ENCODE measurements at places on chromosomes 5 and 9.

GRCh38 chr9:82474235-82474634 lies 485.7 kb downstream of the SPATA31D1 start:
- DNase-seq = no peak

DNA sequence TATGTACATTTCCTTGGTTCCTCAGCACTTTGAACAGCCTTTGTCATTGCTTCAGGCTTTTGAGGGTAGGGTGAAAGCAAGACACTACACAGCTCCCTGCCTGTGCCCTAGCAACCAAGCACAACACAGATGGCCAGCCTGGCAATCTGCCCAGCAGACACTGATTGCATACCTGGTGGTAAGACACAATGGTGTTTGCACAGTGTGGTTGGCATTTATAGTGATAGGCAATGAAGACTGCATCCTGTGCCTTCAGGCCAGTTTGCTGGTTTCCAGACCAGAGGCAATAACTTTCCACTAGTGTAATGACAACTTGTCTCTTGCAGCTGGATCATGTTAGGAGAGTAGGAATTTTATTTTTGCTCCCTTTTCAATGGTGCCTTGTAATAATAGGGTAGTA lies 144.5 kb upstream of the TNC start:
- DNase-seq = no peak

GRCh38 chr5:136235321-136235720 lies 42.4 kb upstream of the SMIM32 start:
- DNase-seq = no peak

DNA sequence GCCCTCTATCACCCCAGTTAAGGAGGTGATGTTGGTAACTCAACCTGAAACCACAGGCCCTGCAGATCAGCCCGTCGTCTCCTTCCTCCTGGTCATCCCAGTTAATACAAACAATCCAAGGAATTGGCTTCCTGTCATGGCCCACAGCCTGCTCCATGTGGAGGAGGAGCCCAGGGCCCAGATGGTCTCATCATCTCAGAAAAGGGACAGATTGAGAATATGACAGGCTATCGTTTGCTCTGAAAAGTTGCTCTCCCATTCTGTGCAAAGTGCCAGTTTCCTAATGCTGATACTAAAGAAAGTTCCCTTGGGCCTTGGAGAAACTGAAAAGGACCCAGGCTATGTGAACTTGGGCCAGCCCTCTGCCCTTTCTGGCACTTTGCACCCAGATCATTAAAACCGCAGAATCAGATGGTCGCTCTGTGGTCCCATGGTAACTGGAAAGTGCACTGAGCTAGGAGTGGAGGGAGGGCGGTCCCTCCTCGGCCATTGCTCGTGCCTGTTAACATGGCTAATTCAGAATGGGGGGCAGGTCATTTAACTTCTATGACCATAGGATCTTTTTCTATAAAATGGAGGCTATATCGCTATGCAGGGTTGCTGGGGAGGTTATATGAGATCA lies 675 bp upstream of the SPAAR start:
- DNase-seq = no peak

GRCh38 chr5:56415356-56415765 lies 182.2 kb upstream of the ANKRD55 start:
- DNase-seq = no peak

DNA sequence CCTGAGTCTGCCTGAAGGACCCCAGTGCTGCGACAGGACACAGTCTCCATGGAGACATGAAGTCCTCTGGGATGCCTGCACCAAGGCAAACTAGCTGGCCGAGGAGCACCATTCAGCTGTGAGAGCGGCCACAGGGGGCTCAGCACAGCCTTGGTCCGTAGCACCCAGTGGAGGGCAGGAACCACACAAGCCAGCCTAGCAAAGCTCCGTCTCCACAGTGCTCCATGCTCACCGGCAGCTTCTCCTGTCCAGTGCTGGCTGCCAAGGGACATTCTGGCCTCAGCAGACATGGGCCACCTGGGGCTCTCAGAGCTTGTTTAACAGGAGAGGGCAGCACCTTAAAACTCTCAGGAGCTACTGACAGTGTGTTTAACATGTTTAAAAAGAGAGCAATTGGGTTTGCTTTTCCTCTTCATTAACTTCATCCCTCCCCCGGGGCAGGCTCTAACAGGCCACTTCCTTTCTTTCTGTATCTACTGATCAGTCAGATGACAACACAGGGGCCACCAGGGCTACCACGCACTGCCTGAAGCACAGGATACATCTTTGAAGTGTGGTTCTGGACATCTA lies 57.0 kb downstream of the SECISBP2 start:
- peak; percentile 80 for DNase-seq

- no peak for DNase-seq
These were observed at the start of gene CDH6 for GRCh38 chr5:31193591-31194467. Gene CDH6 (plus strand): TSS chr5:31193686. CDS start chr5:31267474, 73,788 bp downstream.

GRCh38 chr9:90722071-90722470 lies 79.4 kb upstream of the DIRAS2 start:
- DNase-seq = no peak

DNA sequence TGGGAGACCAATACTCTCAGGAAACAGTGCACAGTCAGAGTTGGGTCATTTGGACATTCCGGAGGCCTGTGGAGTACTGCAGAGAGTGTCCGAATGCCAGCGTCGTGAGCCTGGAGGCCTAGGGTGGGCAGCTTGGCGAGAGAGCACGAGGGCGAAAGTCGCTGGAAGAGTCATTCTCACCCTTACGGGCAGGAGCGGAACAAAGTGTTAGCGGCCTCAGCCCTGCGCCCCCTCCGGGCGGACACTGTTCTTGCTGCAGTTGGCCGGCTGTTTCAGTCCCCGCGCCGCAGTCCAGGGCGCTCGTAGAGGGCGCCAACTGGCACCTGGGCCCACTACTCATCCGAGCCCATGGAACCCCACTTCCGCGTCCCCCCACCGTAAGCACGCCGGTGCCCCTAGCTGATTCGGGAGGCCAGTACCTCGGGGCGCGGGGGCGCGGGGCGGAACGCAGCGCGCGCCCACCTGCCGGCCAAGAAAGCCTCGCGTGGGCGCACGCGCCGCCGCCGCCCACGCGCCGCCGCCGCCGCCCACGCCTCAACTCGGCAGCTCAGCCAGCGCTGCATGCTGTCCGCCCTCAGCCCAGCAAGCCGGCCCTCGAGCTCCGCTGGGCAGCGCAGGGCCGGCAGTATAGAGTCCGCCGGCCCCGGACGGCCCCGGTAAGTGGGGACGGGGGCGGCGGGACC lies 99.7 kb upstream of the CCL21 start:
- DNase-seq = no peak

DNA sequence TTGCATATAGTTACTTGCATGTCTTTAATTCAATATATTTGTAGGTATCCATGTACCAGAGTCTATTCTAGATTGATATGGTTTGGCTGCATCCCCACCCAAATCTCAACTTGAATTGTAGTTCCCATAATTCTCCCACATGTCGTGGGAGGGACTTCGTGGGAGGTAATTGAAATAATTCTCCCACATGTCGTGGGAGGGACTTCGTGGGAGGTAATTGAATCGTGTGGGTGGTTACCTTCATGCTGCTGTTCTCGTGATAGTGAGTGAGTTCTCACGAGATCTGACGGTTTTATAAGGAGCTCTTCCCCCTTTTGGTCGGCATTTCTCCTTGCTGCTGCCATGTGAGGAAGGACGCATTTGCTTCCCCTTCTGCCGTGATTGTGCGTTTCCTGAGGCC lies 16.5 kb downstream of the FBXL7 start:
- no peak for DNase-seq

DNA sequence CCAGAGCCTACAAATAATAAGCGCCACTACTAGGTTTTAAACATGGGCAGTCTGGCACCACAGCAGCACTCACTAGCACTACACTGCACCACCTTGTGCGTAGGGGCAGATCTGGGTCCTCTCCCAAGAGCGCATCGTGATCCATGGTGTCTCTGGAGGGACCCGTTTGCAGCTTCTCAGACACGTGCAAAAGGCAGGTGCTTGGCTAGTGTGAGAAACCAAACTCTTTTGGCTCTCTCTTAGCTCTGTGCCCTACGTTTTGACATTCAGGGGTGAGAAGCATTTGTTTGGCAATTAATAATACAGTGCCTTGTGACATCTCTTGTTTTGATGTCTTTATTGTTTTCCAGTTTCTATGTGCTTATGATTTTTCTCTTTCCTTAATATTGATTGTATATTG lies 75.4 kb upstream of the EGFLAM start:
- DNase-seq = no peak

- DNase-seq = no peak
These were observed 290.8 kb upstream of the MPDZ start for GRCh38 chr9:13570068-13570974.

GRCh38 chr5:63049935-63050334 lies 471.3 kb downstream of the LRRC70 start:
- no peak for DNase-seq
